Uterus (tissue), 4 donors: ENCODE measurements at places on chromosomes 13 and 19. TPM values are rescaled to one million over a fixed set of nuclear protein-coding genes. Genes with fewer than 3 reads are reported as not detected.
A peak's percentile ranks its signal among the peaks of the same experiment; 100 is the strongest.

The ZNF723 gene
- not detected for total RNA-seq

The OR4F17 gene
- not detected for total RNA-seq

The PRR22 gene
- total RNA-seq: 3.5 TPM

The CYP2S1 gene
- 0.48 TPM for total RNA-seq

The ZNF497 gene
- total RNA-seq: 7.2 TPM

The TMEM255B gene
- 1.8 TPM for total RNA-seq

The TMPRSS9 gene
- total RNA-seq: not detected

The ERICH6B gene
- not detected for total RNA-seq

The LGALS7 gene
- total RNA-seq: not detected

The PLVAP gene
- 204 TPM for total RNA-seq

The IGSF23 gene
- total RNA-seq: not detected

The CLDN10 gene
- total RNA-seq: 27.6 TPM

The ZNF256 gene
- total RNA-seq: 2.9 TPM

The RXFP2 gene
- 0.61 TPM for total RNA-seq

The ZIK1 gene
- 12.8 TPM for total RNA-seq

The RANBP3 gene
- total RNA-seq: 98.1 TPM

The KIR2DL3 gene
- not detected for total RNA-seq

The OR7D2 gene
- total RNA-seq: not detected

GRCh38 chr13:85528491-85529217 lies 270.6 kb downstream of the SLITRK6 start:
- no peak for DNase-seq
- no peak overlapping the region for H3K27ac ChIP-seq
- no peaks in the 10 kb centered on the region for H3K36me3 ChIP-seq
- H3K4me1 ChIP-seq: no peaks in the 10 kb centered on the region

- no peaks in the 10 kb centered on the region for H3K27me3 ChIP-seq
- H3K4me3 ChIP-seq: no peak overlapping the region
- no peaks in the 10 kb centered on the region for H3K4me1 ChIP-seq
- no peaks in the 10 kb centered on the region for H3K36me3 ChIP-seq
Measured at GRCh38 chr13:106612688-106613087, 44.8 kb upstream of the ARGLU1 start.

DNA sequence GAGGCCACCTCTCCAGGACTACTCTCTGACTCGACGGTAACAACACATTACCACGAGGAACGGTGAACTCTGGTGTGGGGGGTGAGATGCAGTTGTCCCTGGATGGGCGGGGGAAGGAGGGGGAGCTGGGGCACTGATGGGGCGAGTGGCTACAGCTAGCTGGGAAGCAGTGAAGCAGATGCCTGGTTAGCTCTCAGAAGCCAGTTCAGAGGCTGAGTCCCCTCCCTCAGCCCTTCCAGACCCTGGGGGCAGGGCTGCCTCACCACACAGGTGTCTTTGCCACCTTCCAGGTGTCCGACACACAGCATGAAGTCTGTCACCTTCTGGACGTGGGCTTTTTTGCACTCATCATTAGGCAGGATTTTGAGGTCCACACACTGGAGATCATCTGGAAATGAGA lies 4.0 kb downstream of the KLK1 start:
- H3K27ac ChIP-seq: no peak overlapping the region
- peaks cover 25% of the 10 kb centered on the region for H3K27me3 ChIP-seq
- H3K36me3 ChIP-seq: no peaks in the 10 kb centered on the region
- no peak overlapping the region for H3K4me3 ChIP-seq
- DNase-seq: no peak

DNA sequence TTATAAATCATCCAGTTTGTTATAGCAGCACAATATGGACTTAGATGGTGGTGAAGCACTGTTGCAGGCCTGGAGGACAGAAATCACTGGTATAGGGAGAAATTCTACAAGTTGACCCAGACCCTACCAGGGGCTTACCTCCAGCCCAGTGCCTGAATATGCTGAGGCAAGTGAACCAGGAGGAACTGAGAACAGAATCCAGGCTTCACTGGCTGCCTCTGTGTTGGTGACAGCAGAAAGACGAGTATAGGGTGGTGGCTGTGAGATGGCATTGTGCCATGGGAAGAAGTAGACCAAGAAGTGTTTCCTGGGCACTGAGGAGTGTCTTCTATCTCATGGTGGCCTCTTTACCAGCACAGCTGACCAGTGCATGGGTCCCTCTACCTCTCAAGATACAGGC lies 15.9 kb upstream of the EID2 start:
- H3K36me3 ChIP-seq: no peaks in the 10 kb centered on the region
- H3K27me3 ChIP-seq: no peaks in the 10 kb centered on the region
- H3K4me1 ChIP-seq: no peaks in the 10 kb centered on the region
- H3K4me3 ChIP-seq: no peak overlapping the region

- no peaks in the 10 kb centered on the region for H3K36me3 ChIP-seq
- no peaks in the 10 kb centered on the region for H3K4me1 ChIP-seq
- DNase-seq: no peak
- no peak overlapping the region for H3K4me3 ChIP-seq
- no peak overlapping the region for H3K27ac ChIP-seq
- no peaks in the 10 kb centered on the region for H3K27me3 ChIP-seq
Measured at GRCh38 chr19:33055718-33056117, 9.0 kb downstream of the RHPN2 start.

GRCh38 chr19:46579361-46579879 lies 21.7 kb upstream of the CALM3 start:
- DNase-seq: no peak
- no peaks in the 10 kb centered on the region for H3K27me3 ChIP-seq
- no peak overlapping the region for H3K27ac ChIP-seq
- H3K4me3 ChIP-seq: no peak overlapping the region
- H3K4me1 ChIP-seq: no peaks in the 10 kb centered on the region

- no peak overlapping the region for H3K4me3 ChIP-seq
- DNase-seq: no peak
- no peaks in the 10 kb centered on the region for H3K4me1 ChIP-seq
- H3K27ac ChIP-seq: no peak overlapping the region
Measured at GRCh38 chr13:50713523-50714248, 129.8 kb downstream of the DLEU7 start.

- H3K4me1 ChIP-seq: no peaks in the 10 kb centered on the region
- no peak overlapping the region for H3K4me3 ChIP-seq
- H3K36me3 ChIP-seq: no peaks in the 10 kb centered on the region
- DNase-seq: no peak
- no peak overlapping the region for H3K27ac ChIP-seq
Measured at GRCh38 chr13:75702476-75702875, 66.3 kb downstream of the LMO7 start.

- H3K27me3 ChIP-seq: no peaks in the 10 kb centered on the region
- H3K27ac ChIP-seq: no peak overlapping the region
- H3K4me1 ChIP-seq: no peaks in the 10 kb centered on the region
- H3K36me3 ChIP-seq: no peaks in the 10 kb centered on the region
- DNase-seq: no peak
Measured at GRCh38 chr13:73656863-73657262, 477.3 kb downstream of the KLF12 start.

GRCh38 chr13:43364210-43365038 lies 341.0 kb downstream of the DNAJC15 start:
- peak overlapping the region; percentile 62 for H3K27ac ChIP-seq
- no peak overlapping the region for H3K4me3 ChIP-seq
- H3K27me3 ChIP-seq: no peaks in the 10 kb centered on the region

GRCh38 chr19:18021121-18021755 lies 13.3 kb downstream of the ARRDC2 start:
- H3K36me3 ChIP-seq: no peaks in the 10 kb centered on the region
- no peaks in the 10 kb centered on the region for H3K4me1 ChIP-seq
- peak; percentile 81 for DNase-seq
- peak overlapping the region; percentile 61 for H3K27ac ChIP-seq

DNA sequence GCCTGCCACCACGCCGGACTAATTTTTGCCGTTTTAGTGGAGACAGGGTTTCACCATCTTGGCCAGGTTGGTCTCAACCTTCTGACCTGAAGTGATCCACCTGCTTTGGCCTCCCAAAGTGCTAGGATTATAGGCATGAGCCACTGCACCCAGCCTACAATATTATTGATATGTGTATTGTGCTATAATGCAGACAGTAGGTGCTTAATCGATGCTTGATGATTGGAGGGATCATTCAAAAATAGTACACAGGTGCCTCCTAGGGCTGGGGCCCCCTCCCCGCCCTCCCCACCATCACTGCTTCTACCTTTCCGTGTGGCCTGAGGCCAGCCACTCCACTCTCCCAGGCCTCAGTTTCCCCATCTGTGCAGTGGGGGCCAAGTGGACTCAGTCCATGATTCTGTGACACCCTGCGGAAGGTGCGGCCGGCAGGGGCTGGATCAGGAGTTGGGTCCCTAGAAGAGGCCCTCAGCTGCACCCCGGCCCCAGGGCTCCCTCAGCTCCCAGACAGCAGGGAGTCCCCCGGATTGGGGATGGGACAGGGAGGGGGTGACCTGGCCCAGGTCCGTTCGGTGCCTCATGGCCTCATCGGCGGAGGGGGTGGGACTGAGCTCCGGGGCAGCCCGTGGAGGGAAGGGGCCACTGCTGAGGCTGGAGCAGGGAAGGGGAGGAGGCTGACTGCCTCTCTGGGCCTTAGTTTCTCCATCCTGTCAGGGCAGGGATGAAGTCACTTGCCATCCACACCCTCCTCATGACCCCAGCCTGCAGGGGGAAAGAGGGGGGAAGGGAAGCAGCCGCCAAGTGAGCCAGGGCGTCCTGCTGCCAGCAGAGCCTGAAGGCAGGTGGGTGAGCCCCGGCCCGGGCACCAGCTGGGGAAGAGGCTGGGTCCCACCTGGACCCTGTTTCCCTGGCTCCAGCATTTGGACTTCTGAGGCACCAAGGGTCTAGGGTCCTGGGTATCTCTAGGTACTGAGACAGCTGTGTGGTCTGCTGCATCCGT lies 1.2 kb downstream of the ADAMTSL5 start:
- no peaks in the 10 kb centered on the region for H3K36me3 ChIP-seq
- no peaks in the 10 kb centered on the region for H3K4me1 ChIP-seq
- DNase-seq: no peak
- peak overlapping the region; percentile 91 for H3K27ac ChIP-seq

GRCh38 chr13:24180750-24181377 lies 20.3 kb downstream of the SPATA13 start:
- no peak for DNase-seq
- H3K27me3 ChIP-seq: no peaks in the 10 kb centered on the region
- no peak overlapping the region for H3K4me3 ChIP-seq
- H3K27ac ChIP-seq: no peak overlapping the region

DNA sequence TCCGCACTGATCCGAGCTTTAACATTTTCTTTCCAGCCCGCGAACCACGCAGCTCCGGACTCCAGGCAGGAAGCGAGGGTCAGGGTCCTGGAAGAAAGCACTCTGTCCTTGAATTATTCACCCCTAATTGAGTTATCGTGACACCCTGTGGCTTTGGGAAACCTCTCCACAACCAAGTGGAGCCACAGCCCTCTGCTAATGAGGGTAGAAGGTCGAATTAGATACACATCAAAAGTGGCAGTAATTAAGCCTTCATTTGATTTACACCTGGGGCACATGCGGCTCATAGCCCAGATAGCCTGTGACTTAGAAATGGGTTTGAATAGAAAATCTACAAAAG lies 15.9 kb upstream of the RNF17 start:
- no peak overlapping the region for H3K27ac ChIP-seq
- H3K36me3 ChIP-seq: no peaks in the 10 kb centered on the region
- no peaks in the 10 kb centered on the region for H3K4me1 ChIP-seq
- H3K4me3 ChIP-seq: no peak overlapping the region

DNA sequence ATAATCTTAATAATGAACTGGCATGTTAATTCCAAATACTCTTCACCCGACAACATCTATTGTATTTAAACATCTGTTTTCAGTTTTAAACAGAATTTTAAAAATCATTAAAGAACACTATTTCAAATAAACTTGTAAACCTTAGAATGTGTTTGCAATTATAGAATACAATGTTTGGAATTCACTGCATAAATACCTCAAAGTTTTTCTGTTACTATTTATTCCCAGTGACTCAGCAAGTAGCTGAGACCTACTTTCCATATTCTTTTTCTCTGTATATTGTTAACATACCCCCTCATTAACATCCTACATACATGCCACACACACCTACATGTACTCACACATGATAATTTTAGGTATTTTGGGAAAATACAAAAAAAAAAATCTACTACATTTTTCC lies 1134.3 kb downstream of the SLITRK1 start:
- DNase-seq: no peak
- H3K4me1 ChIP-seq: no peaks in the 10 kb centered on the region
- no peak overlapping the region for H3K27ac ChIP-seq
- no peaks in the 10 kb centered on the region for H3K27me3 ChIP-seq
- H3K4me3 ChIP-seq: no peak overlapping the region

GRCh38 chr19:7507884-7508283 lies 8.0 kb upstream of the ZNF358 start:
- no peak overlapping the region for H3K4me3 ChIP-seq
- H3K27me3 ChIP-seq: no peaks in the 10 kb centered on the region
- no peak overlapping the region for H3K27ac ChIP-seq
- H3K36me3 ChIP-seq: no peaks in the 10 kb centered on the region

- no peak overlapping the region for H3K4me3 ChIP-seq
- no peaks in the 10 kb centered on the region for H3K36me3 ChIP-seq
- H3K4me1 ChIP-seq: no peaks in the 10 kb centered on the region
- H3K27ac ChIP-seq: no peak overlapping the region
- no peaks in the 10 kb centered on the region for H3K27me3 ChIP-seq
Measured at GRCh38 chr19:41554907-41555306, 21.1 kb upstream of the CEACAM21 start.

GRCh38 chr19:38979812-38980211 lies 4.3 kb upstream of the FBXO17 start:
- H3K36me3 ChIP-seq: no peaks in the 10 kb centered on the region
- no peak overlapping the region for H3K27ac ChIP-seq
- no peak overlapping the region for H3K4me3 ChIP-seq
- DNase-seq: no peak
- no peaks in the 10 kb centered on the region for H3K27me3 ChIP-seq

GRCh38 chr13:39250440-39250839 lies 212.2 kb downstream of the NHLRC3 start:
- no peak overlapping the region for H3K4me3 ChIP-seq
- H3K27ac ChIP-seq: no peak overlapping the region
- no peaks in the 10 kb centered on the region for H3K36me3 ChIP-seq

GRCh38 chr13:38635030-38635429 lies 51.8 kb upstream of the FREM2 start:
- no peak for DNase-seq
- no peak overlapping the region for H3K4me3 ChIP-seq
- no peaks in the 10 kb centered on the region for H3K4me1 ChIP-seq
- H3K36me3 ChIP-seq: no peaks in the 10 kb centered on the region
- H3K27me3 ChIP-seq: no peaks in the 10 kb centered on the region

GRCh38 chr13:76314495-76314894 lies 571.7 kb downstream of the KCTD12 start:
- no peaks in the 10 kb centered on the region for H3K36me3 ChIP-seq
- DNase-seq: no peak
- H3K4me1 ChIP-seq: no peaks in the 10 kb centered on the region

GRCh38 chr13:46846726-46847125 lies 49.8 kb upstream of the ESD start:
- H3K4me3 ChIP-seq: no peak overlapping the region
- H3K36me3 ChIP-seq: no peaks in the 10 kb centered on the region
- no peaks in the 10 kb centered on the region for H3K27me3 ChIP-seq
- no peaks in the 10 kb centered on the region for H3K4me1 ChIP-seq
